ENCODE measurements at places on chromosomes 16 and 17.

DNA sequence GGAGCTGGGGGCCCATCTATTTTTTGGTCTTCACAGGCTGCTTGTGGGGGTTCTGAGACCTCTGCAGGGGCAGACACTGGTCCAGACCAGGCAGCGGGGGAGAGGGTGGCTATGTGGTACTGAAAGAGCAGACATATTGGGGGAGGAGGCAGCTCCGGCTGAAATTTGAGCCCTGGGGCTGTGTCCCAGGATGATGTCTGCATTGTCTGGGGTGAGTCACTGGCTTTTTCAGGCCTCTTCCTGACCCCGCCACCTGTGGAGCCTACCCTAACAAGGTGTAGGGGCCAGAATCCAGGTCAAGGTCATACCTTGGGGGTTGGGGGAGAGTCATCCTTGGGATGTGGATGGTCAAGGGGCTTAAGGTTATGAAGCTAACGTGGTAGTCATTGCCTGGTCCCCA lies 2.4 kb downstream of the CORO6 start:
- no peak for DNase-seq

- no peak for DNase-seq
These were observed 772 bp upstream of the SAMD14 start for GRCh38 chr17:50130559-50131305.

- no peak for DNase-seq
These were observed 155.0 kb upstream of the SALL1 start for GRCh38 chr16:51306116-51306515.

GRCh38 chr17:79046197-79046915 lies 22.4 kb downstream of the C1QTNF1 start:
- DNase-seq, result no peak

DNA sequence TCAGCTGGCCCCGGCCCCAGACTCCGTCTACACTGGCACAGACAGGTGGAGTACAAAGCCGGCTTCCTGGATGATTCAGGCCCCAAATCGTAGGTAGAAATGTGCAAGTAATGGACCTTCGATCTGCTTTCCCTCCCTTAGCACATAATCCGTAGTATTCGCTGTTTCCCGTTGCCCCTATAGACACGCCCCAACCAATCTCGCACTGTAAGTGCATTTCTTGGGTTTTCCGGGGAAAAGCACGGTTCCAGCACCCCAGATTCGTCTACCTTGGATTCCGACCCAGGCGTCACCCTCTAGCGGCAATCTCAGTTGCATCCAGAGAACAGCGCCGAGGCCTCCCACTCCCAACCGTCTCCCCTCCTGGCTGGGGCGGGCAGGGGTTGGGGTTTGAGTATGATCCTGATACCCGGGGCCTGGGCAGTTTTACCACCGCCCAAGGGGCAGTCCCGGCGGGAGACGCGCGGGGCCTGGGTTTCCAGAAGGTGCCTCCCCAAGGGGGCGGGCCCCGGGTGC lies 12.1 kb upstream of the FOXF1 start:
- no peak for DNase-seq

DNA sequence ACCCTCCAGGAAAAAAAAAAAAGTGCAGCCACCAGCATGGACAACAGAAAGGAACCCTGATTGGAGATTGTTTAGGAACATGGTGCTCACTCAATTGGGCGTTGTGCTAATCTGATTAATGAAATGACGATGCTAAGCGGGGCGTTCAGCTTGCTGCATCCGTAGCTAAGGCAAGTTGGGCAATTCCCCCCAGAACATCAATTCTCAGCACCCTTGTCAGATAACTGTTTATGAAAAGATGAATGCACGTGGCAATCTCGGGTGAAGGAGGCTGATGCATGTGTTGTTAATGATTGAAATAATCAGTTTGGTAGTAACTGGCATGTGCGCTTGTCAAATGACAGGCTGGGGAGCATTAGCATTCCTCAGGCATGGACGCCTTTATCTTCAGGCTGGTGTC lies 57.0 kb downstream of the HS3ST3A1 start:
- no peak for DNase-seq

DNA sequence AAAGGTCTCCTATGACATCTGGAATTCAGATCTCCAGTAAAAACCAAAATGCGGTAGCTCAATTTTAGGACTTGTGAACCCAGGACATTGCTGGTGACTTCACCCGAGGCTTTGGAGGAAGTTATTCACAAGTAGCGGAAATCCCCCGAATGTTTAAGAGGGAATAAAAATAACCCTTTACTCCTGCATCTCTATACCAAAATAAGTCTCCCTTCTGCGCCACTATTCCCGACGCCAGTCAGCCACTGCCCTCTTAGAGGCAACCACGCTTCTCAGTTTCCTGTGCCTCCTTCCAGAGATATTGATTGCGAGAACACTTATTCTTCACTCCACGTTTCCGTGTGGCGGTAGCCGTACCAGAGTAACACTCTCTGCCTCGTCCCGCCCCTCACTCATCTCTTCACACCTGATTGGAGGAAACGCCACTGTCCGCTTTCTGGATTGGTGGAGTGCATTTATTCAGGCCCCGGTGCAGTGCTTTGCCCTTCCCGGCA lies 27.4 kb downstream of the EMP2 start:
- no peak for DNase-seq

- DNase-seq, result no peak
These were observed 23.9 kb downstream of the MAPT start for GRCh38 chr17:45918241-45918745.

DNA sequence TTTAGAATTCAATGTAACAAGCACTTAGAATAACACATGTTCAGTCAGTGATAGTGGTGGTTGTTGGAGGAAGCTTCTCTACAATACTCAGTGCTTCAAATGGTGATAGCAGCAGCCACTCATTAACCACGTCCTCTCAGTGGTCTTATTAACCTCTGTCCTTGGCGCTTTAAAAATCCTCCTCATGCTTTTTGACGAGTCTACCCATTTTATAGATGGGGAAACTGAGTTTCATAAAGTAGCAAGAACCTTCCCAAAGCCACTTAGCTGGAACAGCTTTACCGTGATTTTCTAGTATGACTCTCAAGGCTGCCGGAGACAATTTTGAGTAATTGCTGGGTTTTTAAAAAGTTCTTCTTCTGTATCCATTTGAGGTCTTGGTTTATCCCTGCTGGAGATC lies 47.4 kb downstream of the PLCG2 start:
- DNase-seq, result no peak

- no peak for DNase-seq
These were observed 2.6 kb downstream of the SLC16A6 start for GRCh38 chr17:68288375-68288774.

- DNase-seq, result no peak
These were observed 235.2 kb upstream of the TNRC6C start for GRCh38 chr17:77723071-77723908.

DNA sequence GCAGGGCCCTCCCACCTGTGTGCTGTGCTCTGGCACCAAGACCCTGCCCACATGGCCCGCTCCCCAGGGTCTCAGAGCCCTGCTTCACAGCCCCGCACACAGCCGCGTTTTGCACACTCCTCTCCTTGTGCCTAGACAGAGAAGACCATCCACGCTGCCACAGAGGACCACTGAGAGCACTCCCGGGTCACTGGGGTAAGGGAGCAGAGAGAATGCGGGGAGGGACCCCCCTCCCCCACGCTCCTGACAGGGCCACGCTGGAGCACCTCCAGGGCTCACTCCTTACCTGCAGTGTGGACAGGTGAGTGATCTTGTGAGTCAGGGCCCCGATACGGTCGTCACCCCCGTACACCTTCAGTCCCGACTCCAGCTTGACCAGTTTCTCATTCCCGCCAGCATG lies 7.0 kb downstream of the HAGH start:
- DNase-seq, result no peak

DNA sequence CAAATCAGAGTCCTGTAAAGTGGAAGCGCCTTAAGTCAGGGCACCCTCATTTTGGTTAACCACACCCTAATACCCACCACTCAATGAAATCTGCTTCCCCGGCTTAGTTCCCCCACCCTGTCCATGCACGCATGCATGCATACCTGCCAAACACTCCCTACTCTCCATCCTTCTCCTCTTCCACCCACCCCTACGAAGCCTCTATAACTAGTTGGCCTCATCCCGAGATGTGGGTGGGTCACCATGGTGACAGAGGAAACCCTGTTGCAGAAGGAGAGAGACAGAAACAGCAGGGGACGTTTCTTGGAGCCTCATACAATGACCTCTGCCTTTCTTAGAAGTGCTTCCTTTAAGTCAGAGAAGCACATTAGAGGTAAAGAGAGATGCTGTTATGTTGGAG lies 46.8 kb upstream of the DNAH9 start:
- no peak for DNase-seq

DNA sequence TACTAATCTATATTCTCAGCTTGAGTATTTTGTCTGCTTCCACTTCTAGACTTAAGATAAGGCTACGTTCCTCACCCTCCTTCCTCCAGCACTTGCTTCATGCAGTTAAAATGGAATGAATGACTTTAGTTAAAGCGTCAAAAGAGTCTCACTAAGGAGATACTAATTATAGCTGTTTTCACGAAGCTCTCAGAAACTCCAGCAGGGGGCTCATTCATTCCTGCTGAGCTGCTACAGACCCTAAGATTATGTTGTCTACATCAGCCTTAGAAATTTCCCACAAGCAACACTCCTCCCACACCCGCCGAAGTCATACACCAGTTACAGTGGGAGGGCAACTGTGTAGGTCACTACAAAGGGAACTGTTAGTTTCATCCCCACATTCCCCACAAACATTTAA lies 57.0 kb upstream of the KIFC3 start:
- no peak for DNase-seq

DNA sequence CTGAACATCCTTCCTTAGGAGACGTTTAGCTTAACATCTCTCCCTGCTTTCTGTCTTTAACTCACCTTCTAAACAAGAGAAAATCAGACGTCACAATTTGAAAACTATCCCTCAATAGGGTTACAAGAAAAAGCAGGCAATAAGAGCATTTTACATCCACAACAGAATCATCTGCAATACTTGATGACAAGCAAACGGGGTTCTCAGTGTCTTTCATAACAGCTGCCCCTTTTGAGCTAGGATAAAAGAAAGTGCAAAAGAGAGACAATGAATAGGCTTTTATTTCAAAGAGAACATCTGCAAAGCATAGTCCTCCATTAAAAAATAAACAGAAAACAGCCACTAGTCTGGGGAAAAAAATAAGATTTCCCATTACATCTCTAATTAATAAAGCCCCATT lies 13.2 kb downstream of the XYLT1 start:
- no peak for DNase-seq

DNA sequence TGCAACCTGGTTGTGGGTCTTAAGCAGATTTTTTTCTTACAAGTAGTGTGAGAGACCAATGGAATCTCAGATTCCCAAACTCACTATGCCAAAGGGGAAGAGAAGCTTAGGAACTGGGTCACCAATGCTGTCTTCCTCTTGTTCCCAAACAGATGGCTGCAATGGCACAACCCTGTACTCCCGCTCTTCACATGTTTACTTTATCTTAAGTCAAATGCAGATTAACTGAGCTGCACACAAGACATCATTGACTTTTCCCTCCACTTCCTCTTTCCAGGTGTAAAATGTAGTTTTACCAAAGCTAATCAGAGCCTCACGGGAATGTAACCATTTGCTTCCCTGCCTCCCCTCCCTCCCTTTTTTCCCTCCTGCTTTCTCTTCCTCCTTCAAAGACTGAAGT lies 14.4 kb upstream of the CD300E start:
- no peak for DNase-seq

GRCh38 chr17:9011001-9011400 lies 10.3 kb upstream of the NTN1 start:
- DNase-seq, result no peak

DNA sequence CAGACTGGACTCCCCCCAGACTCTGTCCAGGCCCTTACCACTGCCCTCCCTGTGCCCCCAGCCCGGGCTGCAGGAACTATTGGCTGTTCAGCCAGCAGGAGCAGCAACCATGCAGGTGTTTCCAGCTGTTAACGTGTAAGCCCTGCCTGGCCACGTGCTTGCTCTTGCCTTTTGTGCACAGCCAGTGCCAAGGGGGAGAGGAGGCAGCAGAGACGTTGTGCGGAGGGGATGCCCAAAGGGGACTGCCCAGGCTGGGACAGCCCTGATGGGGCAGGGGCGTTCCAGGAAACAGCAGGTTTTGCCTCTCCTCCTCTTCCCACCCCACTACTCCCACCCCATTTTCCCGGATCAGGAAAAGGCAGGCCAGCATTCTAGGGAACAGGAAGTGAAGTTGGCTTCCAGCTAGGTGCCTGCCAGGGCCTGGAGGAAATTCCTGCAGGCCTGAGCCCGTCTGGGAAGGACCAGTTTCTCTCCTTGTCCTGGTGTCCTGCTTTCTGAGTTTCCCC lies 16.7 kb upstream of the LASP1NB start:
- DNase-seq, result no peak

All from stimulated activated CD4-positive, alpha-beta T cell treated with anti-CD3 and anti-CD28 coated beads, Interleukin-1b, Interleukin-23, amount 100 ng/mL, for 1 hour (primary cell).